ENCODE measurements at places on chromosomes 2 and 18.

GRCh38 chr2:46320141-46320567 lies 22.9 kb downstream of the EPAS1 start:
- no peak for DNase-seq

- DNase-seq: no peak
Observed at GRCh38 chr2:128536925-128537620, 218.4 kb upstream of the HS6ST1 start.

DNA sequence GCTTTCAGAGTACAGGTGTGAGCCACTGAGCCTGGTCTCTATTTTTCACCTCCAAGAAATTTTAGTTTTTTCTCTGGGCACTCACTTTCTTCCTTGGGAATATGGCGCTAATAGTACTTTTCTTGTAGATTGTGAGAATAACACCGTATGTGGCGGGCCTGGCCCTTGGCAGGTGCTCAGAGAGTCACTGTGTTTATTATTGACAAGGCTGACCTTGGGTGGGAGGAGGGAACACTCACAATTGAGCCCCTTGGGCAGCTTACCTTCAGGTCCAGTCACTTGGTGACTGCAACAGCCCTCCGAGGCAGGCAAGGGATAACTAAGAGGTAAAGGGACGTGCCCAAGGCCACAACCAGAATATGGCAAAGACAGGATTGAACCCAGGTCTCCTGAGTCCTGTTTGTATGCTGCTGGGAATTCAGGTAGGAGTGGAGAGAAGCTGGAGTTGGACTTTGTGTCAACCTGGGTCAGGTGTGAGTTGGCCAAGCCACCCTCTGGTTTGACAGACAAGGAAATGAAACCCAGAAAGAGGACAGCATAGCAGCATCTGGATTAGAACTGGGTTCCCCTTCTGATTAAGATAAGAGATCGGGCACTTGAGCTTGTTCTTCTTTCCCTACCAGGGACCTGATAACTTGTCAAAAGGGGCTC lies 2.8 kb upstream of the STK25 start:
- no peak for DNase-seq

- DNase-seq: no peak
Observed at GRCh38 chr18:35377875-35378573, 887 bp upstream of the ZNF396 start.

- DNase-seq: no peak
Observed at GRCh38 chr2:88180605-88181240, 10.6 kb downstream of the THNSL2 start.

GRCh38 chr2:215537611-215538010 lies 101.7 kb upstream of the FN1 start:
- no peak for DNase-seq
